T-helper 2 cell (primary cell): ENCODE measurements at places on chromosomes 16 and 17.

DNA sequence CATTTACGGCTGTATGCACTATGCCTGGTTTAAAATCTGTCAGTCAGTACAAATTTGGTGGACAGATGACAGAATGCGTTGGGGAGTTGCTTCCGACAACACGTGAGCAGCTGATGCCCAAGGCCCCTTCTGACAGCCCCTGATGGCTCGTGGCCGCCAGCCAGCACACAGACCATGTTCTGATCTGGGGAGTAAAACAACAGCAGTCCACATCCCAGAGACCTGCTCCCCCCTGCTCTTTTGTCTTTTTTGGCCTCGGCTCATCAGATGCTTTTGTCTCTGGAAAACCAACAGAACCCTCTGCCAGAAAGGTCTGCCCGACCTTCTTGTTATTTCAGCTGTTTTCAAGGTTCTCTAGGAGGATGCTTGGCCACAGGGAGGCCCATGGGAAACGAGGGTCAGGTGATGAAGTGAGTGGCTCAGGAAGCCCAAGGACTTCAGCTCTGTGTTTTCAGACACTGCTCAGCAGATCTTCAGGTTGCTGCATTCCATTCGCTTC is 10.8 kb downstream of the ARSG start:
- DNase-seq: no peak

- DNase-seq: no peak
Measured at GRCh38 chr16:21023509-21024202, 123.1 kb downstream of the LYRM1 start.

DNA sequence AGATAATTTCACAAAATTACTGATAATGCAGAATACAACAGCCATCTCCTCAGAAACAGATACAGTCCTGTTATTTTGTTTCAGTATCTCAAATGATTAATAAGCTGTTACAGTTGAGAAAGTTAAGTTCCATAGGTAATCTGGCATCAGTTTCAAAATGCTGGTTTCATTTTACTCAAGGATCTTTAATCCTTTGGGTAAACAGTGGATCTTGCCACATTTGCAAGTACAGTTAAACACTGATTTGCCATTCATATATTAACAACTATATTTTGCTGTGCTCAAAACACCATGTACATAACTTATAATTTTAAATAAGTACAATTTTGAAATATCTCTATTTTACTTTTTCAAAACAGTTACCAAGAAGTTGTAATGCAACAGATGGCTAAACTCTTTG is 31.2 kb downstream of the RPGRIP1L start:
- DNase-seq: no peak

DNA sequence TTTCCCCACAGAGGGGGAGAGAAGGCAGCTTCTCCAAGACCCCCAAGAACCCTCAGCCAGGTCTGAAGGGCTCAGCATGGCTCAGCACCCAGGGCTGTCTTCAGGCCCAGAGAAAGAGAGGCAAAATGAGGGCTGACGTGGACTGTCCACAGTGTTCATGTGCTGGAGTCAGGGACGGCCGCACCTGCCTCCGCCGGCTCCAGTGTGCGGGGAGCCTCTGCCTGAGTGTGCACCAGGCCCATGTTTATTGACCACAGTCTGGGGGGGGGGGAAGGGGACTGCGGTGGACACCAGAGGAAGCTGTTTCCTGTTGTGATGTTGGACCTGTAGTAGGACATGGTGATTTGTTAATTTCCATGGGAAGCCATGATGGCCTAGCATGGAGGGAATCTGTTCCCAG is 6.9 kb downstream of the MRM1 start:
- no peak for DNase-seq

DNA sequence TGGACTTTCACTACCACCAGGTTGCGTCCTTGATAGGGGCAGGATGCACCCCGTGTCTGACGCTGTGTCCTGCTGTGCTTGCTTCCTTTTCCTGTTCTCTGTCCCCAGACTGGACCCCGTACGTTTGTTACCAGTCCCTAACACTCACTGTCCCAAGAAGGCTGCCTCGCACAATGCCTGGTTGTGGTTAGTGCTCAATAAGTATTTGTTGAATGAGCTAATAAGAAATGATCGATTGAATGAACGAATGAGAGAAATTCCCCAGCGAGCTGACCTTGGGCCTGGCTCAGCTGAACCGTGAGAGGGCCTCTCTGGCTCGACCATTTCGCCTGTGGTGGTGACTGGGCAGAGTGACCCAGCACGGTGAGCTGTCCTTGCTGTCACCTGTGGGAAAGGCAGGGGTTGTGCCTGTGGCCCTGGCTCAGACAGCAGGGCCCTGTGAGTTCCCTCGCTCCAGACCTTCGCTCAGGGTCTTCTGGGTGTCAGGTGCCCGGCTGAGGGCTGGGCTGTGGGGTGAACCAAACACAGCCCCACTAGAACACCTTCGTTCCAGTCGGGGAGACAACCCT is 20.9 kb downstream of the CMIP start:
- no peak for DNase-seq

GRCh38 chr16:86664522-86665318 is 86.4 kb downstream of the FOXL1 start:
- DNase-seq: peak; percentile 82

DNA sequence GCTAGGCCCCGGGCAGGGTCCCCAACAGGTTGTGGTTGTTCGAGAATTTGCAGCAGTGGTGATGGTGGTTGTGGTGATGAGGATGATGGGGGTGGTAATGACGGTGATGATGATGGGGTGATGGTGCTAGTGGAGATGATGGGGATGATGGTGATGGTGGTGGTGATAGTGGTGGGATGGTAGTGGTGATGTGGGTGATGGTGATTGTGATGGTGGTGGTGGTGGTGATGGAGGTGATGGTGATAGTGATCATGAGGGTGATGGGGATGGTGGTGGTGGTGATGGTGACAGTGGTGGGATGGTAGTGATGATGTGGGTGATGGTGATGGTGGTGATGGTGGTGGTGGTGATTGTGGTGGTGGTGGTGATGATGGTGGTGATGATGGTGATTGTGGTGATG is 343.3 kb downstream of the SEC14L1 start:
- DNase-seq: no peak

DNA sequence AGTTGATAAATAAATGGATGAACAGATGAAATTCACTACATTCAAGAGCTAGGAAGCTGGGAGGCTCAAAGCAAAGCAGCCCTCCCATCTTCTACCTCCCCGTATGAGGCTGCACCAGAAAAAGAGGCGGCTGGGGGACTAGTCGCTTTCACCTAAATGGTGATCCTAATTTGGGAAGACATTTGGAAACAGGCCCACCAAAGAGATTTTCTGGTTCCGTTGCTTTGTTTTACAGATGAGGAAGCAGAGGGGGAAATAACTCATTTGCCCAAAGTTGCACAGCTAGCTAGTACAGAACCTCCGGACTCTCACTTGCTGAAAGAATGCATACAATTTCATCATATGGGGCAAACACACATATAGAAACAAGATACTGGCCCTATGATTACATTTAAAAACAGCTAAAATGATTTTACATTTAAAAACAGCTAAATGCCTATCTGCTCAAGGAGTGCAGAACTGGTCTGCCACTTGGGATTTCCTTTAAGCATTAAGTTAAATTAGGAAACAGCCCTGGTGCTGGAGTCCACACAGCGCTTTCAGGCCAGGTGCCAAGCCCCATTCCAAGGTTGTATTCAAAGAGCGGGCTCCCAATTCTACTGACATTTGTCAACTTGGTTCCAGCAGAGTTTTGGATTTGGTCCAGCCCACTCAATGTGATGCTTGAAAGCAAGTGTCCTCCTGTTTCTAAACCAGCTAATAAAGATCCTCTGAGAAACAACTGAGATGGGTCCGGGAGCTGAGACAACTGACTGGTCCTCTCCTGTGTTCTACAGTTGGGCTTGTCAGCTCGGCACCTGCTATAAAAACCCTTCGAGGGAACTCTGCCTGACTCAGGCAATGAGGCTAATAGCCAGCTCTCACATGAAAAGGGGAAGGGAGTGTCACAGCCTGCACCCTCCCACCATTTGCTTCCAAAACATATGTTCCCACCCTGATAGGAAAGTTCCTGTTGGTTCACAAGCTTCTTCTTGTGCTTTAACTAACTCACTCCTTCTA is 11.7 kb downstream of the ERN1 start:
- DNase-seq: no peak

DNA sequence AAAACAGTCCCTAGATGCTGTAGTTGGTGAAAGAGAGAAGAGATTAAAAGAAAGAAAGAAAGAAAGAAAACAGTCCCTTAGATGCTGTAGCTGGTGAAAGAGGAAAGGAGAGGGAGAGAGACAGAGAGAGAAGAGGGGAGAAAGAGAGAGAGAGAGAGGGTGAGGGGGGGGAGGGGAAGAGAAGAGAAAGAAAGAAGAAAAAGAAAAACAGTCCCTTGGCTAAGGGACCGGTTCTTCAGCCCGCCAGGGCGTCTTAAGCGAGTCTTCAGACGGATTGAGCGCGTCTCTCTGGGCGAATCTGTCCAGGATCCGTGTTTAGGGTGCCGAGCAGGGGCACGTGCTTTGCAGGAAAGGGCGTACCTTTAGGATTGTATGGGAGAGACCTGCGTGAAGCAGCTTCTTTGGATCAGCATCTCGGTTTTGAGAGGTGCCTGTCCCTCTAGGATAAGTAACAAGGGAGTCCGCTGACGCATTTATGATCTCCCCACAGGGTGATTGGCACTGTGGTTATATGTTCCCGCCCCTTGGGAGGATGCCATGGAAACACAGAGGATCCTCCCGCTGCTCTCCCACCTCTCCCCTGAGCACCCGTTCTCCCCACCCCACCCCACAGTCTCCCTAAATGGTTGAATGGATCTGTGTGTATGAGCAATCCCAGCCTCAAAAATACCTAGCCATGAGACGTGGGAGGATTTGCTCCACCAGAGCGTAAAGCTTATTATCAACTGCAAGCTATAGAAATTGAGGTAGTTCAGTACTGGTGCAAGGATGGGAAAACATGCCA is 16.7 kb downstream of the GNGT2 start:
- DNase-seq: no peak

- no peak for DNase-seq
Measured at GRCh38 chr17:57984936-57985674, 2.9 kb downstream of the VEZF1 start.

DNA sequence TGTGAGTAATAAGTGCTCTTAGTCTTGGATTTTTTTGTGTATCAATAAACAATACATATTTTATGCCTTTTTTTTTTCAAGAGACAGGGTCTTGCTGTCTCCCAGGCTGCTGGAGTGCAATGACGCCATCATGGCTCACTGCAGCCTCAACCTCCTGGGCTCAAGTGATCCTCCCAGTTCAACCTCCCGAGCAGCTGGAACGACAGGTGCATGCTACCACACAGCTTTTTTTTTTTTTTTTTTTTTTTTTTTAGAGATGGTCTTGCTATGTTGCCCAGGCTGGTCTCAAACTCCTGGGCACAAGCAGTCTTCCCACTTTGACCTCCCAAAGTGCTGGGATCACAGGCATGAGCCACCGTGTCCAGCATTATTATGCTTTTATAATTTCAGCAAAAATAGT is 13.0 kb downstream of the ACSF2 start:
- DNase-seq: no peak

GRCh38 chr17:210402-210801 is 29.0 kb upstream of the DOC2B start:
- no peak for DNase-seq

DNA sequence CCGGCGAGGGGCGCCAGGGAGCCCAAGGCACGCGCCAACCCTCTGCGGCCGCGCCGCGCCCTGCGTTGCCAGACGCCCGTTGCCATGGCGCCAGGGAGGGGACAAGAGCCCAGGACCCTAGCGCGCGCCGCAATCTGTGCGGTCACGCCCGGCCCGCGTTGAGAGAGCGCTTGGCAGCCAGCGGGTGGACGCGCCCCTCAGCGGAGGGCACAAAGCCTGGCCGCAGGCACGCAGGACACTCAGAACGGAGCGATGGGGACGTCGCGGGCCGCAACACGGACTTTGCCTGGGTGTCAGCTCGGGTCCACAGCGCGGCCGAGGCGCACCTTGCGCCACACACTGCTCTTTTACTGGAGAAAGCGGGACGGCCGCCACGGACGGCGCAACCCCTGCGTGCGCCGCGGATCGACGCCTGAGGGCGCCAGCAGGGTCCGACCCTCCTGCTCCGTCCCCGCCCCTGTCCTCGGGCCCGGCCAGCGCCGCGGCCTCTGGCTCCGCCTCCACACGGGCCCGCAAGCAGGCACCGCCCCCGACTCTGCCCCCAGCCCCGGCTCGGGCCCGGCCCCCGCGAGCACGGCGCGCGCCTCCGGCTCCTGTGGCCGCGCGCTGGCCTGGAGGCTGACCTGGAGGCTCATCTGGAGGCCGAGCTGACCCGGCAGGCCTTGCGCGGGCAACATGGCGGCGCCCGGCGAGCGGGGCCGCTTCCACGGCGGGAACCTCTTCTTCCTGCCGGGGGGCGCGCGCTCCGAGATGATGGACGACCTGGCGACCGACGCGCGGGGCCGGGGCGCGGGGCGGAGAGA is at the start of gene GFER:
Gene GFER, plus strand, starts transcription at position 650 of the 803 bp plus-strand sequence. Its CDS starts 26 bp downstream, at position 676.
- DNase-seq: peak; percentile 53

- no peak for DNase-seq
Measured at GRCh38 chr17:39618956-39619785, 7.6 kb upstream of the PPP1R1B start.

DNA sequence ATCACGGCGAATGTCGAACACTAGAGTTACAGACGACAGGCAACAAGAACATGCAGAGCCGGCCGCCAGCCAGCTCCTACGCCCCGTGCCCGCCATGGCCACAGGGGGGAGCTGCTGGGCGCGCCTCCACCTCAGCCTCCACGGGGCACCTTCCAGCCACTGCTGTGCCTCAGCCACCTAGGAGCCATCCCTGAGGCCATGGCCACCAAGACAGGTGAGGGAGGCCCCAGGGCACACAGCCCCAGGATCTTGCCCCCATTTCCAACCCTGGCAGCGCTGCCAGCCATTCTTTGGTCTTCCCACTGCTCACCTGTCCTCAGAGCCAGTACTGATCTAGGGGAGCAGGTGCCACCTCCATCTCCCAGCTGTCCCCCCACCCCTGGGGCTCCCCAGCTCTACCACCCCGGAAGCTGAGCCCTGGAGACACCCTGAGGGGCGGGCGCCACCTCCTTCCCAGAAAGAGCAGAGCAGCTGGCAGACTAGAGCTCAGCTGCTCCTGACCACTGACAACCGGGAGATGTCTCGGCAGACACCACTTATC is 11.8 kb downstream of the GNPTG start:
- DNase-seq: peak; percentile 55

DNA sequence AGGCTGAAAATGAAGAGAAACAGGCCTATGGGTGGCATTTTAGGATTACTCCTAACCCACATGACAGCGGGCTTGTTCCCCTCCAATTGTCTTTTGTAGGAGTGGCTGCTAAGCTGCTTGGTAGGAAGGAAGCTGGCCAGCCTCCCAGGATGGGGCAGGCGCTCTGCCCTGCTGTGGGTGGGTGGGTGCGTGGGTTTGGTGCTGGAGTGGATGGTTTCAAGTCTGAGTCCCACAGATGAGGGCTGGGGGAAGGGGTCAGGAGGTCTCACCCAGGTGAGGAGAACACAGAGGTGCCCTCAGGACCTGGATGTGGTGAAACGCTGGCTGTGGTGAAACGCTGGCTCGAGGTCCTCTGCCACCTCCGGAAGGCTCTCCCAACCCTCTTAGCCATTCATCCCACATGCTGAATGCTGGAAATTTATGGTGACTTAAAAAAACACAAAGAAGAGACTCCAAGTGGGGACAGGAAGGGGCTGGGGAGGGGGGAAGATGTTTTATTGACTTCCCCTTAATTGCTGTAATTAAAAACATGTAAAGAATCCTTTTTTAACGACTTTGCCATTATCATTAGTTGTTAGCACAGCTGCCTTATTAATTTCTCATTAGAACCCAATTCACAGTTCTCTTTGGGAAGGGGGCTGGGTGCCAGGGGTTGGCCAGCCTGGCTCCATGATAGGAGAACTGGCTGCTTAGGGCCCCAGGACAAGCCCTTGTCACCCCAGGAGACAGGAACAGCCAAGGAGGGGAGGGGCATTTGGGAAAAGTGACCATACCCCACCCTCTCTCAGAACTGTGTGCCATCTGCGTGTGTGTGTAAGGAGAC is 153.5 kb upstream of the CDC42EP4 start:
- DNase-seq: no peak

- DNase-seq: no peak
Measured at GRCh38 chr16:49485663-49486062, 112.1 kb downstream of the C16orf78 start.
